ENCODE measurements at places on chromosomes 5 and 9.

GRCh38 chr5:94702729-94703128, 84.3 kb downstream of the SLF1 start:
- DNase-seq: no peak

DNA sequence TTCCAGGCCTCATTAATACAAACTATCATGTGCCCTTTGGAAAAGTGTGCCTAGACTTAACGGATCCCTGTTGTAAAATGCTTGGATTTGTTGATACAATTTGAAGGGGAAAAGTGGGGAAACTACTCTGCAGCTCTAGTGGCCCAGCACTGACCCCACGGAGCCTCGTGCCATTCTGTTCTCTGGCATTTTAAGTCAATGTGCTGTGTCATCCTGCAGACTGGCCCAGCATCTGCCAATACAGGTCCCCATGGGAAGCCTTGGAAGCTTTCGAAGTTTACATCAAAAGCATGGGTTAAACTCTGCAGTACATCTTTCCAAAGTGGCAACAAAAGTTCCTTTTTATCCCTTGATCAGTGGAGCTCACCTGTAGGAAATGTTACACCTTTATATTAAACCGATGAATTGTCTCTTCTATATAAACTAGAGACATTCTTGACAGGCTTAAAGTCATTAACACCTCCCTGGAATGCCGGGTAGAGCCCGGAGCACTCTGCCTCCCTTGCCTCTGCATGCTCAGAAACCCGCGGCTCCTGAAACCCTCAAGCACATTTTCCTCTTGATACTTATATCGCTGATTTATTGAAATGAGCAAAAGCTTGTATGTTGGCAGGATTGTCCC, 596.0 kb upstream of the ADAMTS16 start:
- no peak for DNase-seq

DNA sequence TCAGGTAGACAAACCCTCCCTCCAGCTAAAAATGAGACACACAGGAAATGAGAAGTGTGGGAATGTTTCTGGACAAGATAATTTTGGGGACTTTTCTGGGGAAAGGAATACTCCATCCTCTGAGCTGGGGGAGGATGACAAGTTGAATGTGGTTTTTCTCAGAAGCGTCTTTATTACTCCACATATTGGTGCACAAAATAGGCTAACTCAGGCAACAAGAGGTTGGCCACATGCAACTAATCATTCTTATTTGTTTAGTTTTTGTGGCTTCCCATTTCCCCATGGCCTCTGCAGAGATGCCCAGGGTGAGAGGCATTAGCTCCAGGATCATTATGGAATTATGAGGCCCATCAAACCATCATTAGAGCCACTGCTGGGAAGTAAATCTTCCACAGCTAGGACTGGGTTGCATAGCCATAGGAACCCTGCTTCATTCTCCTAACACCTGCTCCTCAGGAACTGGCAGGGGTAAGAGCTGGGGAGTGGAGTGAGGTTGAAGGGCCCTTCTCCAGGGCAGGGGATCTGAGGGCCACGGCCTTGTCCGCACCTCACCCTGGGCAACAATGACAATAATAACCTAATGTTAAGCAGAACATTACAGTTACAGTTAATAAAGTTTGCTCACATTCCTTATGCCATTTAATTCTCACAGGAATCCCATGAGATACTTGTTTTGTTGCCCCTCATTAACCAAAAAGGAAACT, 9.3 kb upstream of the SIL1 start:
- DNase-seq: no peak

DNA sequence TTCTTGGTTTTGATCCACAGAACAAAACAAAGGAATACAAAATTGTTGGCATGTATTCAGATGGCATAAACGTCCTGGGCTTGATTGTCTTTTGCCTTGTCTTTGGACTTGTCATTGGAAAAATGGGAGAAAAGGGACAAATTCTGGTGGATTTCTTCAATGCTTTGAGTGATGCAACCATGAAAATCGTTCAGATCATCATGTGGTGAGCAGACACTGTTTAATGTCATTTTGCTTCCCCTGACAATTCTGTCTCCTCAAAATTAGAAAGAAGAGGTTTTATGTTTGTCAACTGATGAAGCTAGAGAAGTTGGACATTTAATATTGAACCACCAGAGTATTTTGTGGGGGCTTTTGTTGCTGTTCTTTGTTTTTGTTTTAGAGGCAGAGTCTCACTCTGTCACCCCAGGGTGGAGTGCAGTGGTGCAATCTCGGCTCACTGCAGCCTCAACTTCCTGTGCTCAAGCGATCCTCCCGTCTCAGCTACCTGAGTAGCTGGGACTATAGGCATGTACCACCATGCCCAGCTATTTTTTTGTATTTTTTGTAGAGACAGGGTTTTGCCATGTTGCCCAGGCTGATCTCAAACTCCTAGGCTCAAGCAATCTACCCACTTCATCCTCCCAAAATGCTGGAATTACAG, 82.0 kb downstream of the SLC1A1 start:
- DNase-seq: no peak

DNA sequence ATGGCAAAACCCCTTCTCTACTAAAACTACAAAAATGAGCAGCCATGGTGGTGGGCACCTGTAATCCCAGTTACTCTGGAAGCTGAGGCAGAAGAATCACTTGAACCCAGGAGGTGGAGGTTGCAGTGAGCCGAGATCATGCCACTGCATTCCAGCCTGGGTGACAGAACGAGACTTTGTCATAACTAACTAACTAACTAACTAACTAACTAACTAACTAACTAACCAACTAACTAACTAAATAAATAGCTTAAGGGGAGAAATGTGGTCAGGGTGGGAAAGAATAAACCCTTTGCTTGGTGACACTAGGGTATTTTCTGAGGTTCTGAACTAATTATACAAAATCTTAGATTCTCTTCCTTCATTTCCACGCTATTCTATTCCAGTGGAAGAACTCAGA, 184.4 kb upstream of the MEF2C start:
- DNase-seq: no peak

GRCh38 chr9:131485728-131486422, 16.8 kb upstream of the POMT1 start:
- DNase-seq: no peak

GRCh38 chr9:92654481-92655301, 15.2 kb downstream of the IPPK start:
- no peak for DNase-seq

- no peak for DNase-seq
Measured at GRCh38 chr5:140336388-140336787, 10.0 kb downstream of the HBEGF start.

GRCh38 chr9:19701991-19702390, 86.8 kb downstream of the SLC24A2 start:
- DNase-seq: no peak

All from stimulated activated naive B cell treated with anti-CD40 and anti-IgM and Interleukin-4, amounts not matched to agents 10 μg/mL and 1 μg/mL and 100 μg/mL, for 72 hours (primary cell).